Occipital lobe (tissue), 3 donors: ENCODE measurements at places on chromosomes 16 and 17. TPM values are rescaled to one million over a fixed set of nuclear protein-coding genes. Genes with fewer than 3 reads are reported as not detected.

DNA sequence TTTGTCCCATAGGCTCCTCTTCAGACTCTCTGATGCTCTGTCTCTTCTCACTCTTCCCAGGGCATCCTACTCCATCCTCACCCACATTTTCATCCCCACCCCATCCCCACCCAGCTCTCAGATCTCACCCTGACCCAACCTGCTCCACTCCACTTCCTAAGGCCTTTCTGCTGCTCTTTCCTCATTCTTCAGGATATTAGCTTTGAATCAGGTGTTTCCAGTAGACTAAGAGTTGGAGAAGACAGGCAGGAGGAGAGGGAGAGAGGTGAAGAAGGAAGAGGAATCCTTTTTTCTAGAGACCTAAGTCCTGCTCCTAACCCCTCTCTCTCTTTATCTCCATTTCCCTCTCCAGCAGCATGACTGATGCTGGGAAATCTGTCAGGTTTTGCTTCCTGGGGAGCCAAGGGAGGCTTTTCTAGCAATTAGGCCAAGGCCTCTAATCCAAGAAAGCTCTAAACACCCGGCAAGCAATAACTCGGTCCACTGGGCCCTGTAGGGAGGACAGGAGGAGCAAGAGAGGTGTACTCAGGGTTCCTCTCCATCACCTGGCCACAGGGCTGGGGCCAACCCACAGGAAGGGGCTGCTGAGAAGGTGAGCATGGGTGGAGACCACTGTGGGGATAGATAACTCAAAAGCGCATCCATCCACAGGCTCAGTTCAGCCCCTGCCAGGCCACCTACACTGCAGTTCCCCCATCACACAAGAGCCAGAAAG is 133.3 kb downstream of the TMEM132E start:
- DNase-seq: no peak

GRCh38 chr17:43917348-43918025 is 10.2 kb upstream of the MPP2 start:
- DNase-seq: no peak

- no peak for DNase-seq
Measured at GRCh38 chr16:4245077-4245791, 3.4 kb upstream of the SRL start.

DNA sequence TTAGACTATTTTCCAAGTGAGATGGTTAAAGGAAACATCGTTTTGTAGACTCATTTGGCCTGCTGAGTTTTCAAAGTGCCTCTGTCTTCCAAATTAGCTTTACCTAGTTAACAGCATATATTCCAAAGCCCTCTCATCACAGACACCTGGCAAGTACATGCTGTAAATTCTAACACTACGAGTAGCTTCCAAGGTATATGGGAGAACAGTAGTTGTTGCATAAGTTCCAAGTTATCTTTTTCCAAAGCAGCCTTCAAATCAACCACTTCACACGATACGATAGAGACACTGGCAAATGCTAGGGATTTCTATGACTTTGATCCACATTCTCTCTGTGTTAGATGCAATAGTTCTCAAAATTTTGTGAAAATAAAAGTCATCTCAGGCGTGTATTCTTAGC is 299.3 kb downstream of the CNTNAP4 start:
- no peak for DNase-seq

GRCh38 chr17:57356719-57357391 is 100.5 kb downstream of the MSI2 start:
- DNase-seq: no peak

GRCh38 chr17:3917391-3917931 is 1.2 kb upstream of the P2RX1 start:
- no peak for DNase-seq

SRP68 gene
- total RNA-seq: 17.0 TPM

KRTAP16-1 gene
- not detected for total RNA-seq

AATK gene
- total RNA-seq: 10.1 TPM
